ENCODE measurements at places on chromosomes 5 and 9.
A peak's percentile ranks its signal among the peaks of the same experiment; 100 is the strongest.

- DNase-seq = no peak
Measured at GRCh38 chr5:137310051-137310730, 188.9 kb downstream of the SPOCK1 start.

DNA sequence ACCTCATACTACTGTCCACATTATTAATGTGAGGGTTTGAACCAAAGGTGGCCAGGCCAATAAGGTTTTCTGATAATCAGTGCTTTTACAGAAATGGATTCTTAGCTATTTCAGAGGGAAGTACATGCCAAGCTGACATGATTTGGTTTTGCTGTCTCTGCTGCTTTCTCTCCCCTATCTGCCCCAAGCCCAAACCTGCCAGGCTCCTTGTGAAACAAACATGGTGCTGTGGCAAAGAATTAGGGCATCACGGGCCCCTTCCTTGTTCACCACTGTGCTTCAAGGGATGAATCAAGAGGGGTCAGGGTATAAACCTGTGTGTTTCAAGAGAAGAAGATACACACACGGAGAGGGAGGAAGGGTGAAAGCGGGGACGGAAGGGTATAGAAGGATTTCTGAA lies 41.3 kb upstream of the SMU1 start:
- no peak for DNase-seq

GRCh38 chr5:64949331-64949730 lies 180.6 kb downstream of the CWC27 start:
- DNase-seq = no peak

GRCh38 chr5:72439192-72439591 lies 68.0 kb downstream of the ZNF366 start:
- DNase-seq = no peak

DNA sequence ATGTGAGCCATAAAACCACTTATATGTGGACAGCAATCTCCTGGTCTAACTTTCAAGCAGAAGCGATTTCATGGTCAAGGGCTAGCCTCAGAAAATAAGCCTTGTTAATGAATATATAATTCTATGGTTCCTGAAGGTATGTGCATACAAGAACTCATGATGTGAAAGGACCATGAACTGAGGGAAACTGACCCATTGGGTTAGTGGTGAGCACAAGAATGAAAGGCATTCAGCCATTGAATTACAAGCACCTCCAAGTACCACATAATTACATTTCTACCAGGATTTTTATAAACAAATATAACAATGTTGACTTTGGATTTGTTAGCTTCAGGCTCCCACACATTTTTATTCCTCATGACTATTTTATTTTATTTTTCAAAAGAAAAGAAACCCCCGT lies 459.0 kb downstream of the TLE4 start:
- no peak for DNase-seq

DNA sequence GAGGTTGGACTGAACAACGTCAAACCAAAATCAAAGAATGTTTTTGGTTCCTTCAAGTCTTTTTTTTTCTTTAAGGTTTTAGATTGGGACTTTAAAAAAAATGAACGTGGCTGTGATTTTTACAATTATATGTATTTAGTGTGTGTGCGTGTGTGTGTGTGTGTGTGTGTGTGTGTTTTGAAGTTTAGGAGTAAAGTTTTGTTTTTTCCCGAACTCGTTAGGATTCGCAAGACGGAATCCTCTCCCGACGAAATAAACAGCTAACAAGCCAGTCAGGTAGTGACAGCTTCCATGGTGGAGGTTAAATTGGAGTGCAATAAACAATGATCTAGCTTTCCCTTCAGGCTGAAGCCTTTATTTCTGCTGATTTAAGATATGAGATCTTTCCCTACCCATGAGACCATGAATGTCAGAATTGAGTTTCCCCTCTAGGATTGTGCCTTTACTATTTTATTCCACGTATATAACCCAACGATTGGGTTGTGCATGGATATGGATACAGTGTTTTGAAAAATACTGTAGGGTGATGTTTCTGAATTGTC lies 1.2 kb downstream of the KIAA1958 start:
- no peak for DNase-seq

DNA sequence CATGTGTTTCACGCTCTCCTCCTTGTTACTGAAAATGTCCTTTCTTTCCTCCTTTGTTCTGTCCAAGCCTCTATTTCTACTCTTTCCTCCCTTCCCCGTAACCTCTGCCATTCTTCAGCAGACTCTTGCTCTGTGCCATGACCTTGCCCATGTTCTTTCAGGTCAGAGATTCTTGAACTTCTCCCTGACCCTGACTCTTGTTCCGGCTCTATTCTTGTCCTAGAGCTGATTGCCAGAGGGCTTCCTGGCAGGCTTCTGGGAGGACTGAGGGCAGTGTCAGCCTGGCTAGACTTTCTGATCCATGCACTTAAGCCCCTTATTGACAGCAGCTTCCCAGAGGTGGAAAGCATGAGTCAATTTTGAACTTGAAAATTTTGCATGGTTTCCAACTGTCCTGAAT lies 174.2 kb downstream of the TMEM161B start:
- DNase-seq = no peak

- no peak for DNase-seq
Measured at GRCh38 chr5:113166261-113166660, 189.7 kb downstream of the DCP2 start.

DNA sequence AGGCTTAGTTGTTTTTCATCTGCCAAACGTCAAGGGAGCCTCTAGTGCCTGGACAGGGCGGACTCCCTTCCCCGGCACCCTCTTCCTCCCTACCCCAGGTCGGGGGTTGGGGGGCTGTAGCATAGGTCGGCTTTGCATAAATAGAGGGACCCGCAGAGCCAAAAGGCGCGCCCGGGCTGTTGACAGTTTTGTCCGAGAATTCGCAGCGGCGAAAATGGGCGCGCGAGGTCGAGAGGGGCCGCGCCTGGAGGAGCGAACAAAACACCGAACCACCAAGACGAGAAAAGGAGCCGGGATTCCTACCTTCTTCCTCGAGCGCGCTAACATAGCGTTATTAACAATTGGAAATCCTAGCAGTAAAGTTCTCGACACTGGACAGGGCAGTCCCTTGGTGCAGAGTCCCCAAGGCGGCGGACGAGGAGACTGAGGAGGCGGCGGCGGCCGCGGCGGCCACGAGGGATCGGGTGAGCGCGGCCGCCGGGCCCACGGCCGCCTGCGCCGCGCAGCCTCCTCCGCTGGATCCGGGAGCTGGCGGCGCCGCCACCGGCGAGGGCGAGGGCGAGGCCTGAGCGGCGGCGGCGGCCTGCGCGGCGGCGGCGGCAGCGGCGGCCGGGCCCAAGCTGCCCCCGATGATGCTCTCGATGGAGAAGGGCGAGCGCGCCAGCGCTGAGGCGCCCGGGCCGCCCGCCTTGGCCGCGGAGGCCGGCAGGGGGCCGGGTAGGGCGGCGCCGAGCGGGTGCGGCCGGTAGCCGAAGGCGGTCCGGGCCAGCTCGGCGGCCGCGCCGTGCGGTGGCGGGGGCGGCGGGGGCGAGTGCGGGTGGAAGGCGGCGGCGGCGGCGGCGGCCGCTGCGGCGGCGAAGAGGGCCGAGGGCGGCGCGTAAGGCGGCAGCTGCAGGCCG lies 1.7 kb downstream of the FOXD1 start:
- DNase-seq = no peak

DNA sequence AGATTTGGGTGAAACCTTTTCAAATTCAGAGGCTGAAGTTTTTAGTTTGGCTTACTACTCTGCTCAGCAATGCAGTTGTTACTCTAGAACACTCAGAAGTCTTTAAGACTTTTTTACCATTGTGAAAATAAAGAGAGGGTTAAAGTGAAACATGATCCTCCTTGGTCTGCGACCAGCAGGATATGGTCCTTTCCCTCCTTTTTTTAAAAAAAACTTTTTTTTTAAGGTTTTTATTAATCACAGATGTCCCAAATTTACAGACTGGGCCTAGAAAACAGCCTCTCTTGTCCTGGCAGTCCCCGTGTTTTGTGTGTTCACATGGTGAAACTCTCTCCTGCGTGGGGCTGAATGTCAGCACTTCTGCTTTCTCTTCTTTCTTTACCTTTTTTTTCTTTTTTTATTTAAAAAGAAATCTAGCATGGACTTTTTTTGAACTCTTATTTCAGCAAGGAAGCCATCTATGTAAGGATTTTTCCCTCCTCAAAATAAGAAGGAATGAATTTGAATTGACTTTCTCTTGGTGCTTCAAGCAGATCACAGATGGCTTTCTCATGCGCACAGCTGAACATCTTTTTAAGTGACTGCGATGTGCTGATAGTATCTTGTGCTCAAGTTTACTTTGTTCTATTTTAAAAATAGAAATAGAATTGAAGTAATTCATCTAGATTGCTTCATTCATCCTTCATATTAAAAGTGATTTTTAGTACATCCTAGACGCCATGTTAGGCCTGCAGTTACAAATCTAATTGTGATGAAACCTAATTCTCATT lies 128.7 kb upstream of the OTULINL start:
- DNase-seq = no peak

- no peak for DNase-seq
Measured at GRCh38 chr5:89972901-89973300, 436.7 kb downstream of the CETN3 start.

DNA sequence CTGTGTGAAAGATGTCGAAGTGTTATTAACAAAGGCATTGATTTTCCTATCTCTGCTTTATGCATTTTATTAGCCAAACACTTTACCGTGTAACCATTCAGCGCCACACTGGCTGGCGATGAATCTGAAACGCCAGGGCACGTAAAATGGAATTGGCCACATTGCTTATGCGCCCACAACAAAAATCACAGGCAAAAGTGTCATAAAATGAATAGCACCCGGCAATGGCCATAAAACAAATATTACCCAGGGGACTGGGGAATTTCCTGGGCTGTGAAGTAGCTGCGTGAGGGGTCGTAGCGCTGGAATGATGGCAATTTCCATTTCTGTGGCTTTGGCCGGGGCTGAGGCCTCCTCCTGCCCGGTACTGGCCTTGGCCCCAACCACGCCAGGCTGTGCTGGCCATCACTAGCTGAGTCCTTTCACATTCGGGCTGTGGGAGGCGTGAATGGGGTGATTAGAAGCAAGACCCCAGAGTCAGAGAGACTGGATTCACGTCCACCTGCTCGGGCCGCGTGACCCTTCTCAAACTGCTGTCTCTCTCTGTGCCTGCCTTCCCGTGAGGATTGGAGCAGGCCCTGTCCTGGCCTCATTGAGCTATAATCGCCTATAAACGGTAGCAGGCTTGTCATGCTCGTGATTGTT lies 254.5 kb downstream of the PBX3 start:
- no peak for DNase-seq

- no peak for DNase-seq
Measured at GRCh38 chr5:5080790-5081189, 59.3 kb upstream of the ADAMTS16 start.

GRCh38 chr9:2242831-2243330 lies 227.7 kb downstream of the SMARCA2 start:
- no peak for DNase-seq

DNA sequence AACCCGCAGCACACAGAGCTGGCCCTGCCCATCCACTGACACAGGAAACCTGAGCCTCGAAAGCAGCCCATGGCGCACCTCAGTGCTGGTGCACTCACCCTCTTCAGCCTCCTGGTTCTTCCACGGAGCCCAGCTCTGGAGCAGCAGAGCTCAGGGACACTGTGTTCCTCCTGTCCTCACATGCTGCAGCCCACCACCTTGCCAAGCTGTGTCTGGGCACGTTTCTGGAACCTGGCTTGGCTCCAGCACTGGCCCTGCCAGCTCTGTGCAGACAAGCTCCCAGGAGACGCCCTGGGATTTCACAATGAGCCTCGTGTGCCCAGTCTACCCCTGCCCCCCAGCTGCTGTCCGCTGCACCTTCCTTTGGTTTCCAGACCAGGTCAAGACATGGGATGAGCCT lies 119.5 kb downstream of the SYK start:
- peak; percentile 74 for DNase-seq

DNA sequence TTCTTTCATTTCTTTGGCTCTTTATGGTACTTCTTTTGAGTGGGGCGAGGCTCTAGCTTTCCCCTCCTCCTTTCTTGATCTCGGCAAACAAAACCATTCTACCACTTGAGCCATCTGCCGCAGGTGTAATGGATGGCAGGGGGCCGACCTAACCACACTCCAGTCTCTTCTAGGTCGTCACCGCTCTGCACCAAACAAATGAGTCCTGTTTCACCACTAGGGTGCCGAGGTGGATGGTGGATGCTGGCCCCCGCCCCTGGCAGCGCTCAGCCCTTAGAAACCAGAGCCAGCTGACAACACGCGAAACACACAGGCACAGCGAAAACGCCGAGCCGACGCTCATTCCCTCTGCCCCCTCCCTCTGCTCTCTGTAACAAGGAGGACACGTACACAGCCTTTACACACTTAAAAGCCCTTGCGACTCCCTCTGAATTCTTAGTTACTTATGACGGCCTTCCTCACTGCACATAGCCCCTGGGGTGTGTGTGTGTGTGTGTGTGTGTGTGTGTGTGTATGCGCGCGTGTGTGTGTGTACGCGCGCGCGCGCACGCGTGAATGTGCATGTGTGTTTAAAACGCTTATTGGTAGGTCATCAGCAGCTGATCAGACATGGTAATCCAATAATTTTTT lies 199.4 kb downstream of the MEF2C start:
- no peak for DNase-seq

- no peak for DNase-seq
Measured at GRCh38 chr9:91451431-91452270, 28.0 kb upstream of the NFIL3 start.

DNA sequence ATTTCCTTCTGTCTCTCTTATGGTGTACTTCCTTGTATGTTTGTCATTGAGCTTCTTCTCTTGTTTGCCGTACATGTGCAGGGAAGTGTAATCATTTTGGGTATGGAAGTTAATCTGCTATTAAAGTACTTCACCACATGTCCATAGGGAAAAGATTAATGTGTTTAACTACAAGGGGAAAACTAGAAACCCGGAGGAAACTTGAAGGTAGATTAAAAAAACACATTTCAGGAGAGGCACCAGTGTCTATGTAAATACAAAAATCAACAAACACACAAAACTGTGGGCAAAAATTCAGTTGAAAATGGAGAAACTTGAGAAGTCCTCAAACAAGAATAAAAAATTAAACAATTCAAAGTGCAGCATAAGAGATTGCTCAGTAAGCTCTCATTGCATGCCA lies 166.4 kb downstream of the PBX3 start:
- no peak for DNase-seq

DNA sequence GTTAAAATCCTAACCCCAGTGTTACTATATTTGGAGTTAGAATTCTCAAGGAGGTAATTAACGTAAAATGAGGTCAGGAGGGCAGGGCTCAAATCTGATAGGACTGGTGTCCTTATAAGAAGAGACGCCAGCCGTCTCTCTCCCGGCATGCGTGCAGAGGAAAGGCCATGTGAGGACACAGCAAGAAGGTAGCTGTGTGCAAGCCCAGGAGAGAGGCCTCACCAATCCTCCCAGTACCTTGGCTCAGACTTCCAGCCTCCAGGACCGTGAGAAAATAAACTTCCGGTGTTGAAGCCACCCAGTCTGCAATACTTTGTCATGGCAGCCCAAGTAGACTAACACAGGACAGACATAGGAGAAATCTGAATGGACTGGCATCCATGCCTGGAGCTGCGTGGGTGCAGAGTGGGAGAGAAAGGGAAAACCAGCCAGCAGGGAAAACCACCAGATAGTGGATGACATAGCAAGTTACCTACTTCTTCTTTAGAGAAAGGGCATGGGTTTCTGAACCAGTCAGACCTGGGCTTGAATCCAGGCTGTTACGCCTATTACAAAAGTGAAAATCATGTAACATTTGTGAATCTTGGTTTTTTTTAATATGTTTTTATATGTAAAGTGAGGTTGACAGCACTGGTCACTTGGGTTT lies 89.2 kb downstream of the FSTL4 start:
- no peak for DNase-seq

Measured in thoracic aorta (tissue), 2 donors.